Activated CD4-positive, alpha-beta memory T cell treated with anti-CD3 and anti-CD28 coated beads for 36 hours (primary cell): ENCODE measurements at places on chromosomes 6 and 20.

DNA sequence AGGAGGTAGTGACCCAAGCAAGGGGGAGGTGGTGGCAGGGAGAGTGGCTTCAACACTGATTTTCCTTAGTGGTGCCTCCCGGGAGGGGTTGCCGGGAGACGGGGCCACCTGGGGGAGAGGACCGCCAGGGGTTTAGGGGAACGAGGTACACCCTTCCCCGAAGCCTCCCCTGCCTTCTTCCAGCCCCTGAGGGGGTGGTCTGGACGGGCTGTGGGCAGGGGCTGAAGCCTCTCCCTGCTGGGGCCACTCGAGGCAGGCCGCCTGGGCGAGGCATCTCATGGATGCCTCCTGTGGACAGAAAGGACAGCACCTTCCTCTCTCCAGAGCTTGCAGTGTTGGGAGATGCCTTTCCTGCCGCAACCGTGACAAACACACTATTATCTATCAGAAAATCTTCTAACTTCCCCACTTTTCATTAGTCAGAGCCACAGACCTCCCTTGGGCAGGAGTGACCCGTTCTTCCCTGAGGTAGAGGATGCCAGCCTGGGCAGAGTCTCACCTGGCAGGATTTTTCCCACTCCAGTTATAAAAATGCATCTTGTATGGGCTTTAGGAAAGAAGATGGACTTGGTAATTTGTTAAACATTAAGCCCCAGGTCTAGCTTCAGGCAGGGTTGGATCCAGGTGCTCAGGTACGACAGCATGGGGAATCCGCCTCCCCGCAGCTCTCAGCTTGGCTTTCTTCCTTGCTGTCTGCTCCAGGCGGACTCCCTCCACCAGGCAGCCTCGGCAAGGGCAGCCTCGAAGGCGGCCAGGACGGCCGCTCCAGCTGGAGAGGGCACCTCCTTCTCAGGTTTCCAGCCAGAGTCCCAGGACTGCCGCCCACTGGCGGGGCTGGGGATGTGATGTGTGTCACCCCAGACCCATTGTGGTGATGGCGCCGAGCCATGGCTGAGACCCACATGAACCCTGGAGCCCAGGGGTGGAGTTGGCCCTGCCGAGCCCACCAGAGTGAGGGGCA is 11.0 kb downstream of the HRH3 start:
- H3K4me1 ChIP-seq, result no peaks in the 10 kb centered on the region
- no peak overlapping the region for H3K27ac ChIP-seq
- DNase-seq, result no peak

DNA sequence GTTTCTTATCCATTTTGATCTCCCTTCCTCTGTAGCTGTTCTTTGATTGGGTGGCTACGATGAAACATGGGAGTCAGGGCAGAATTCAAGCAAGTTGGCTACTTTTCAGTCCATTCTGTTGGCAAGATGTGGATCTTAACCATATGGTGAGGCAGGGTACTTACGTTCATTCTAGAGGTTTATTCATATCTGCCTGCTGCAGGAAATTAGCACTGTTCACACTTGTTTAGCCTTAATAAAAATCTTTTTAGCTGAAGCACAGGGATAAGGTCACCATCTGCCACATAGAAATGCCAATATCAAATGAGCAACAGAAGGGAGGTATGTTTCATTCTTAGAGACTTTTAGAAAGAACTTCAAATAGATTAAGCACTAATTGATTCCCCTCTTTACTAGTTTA is 83.9 kb downstream of the GRIK2 start:
- H3K4me3 ChIP-seq, result no peak overlapping the region
- no peaks in the 10 kb centered on the region for H3K4me1 ChIP-seq
- H3K27ac ChIP-seq, result no peak overlapping the region

DNA sequence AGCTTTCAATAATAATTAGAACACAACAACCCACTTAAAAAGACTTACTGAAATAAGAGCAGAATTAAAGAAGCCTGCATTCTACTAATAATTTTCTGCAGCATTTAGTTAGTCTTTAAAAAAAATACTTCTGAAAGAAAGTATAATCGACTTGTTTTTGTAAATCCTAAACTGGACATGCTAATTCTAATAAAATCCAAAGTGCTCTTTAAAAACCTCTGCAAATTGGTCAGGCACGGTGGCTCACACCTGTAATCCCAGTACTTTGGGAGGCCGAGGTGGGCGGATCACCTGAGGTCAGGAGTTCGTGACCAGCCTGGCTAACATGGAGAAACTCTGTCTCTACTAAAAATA is 57.5 kb upstream of the ARMH2 start:
- DNase-seq, result no peak
- H3K27me3 ChIP-seq, result no peaks in the 10 kb centered on the region
- H3K4me1 ChIP-seq, result peaks cover 62% of the 10 kb centered on the region
- H3K4me3 ChIP-seq, result peak overlapping the region; percentile 25
- H3K36me3 ChIP-seq, result peaks cover 57% of the 10 kb centered on the region

GRCh38 chr6:165663377-165663735 is 315 bp upstream of the PDE10A start:
- H3K4me1 ChIP-seq, result no peaks in the 10 kb centered on the region
- H3K4me3 ChIP-seq, result no peak overlapping the region
- H3K27me3 ChIP-seq, result peaks cover 39% of the 10 kb centered on the region
- no peak overlapping the region for H3K27ac ChIP-seq
- no peak for DNase-seq

- H3K4me1 ChIP-seq, result peaks cover 65% of the 10 kb centered on the region
- H3K27me3 ChIP-seq, result no peaks in the 10 kb centered on the region
- H3K4me3 ChIP-seq, result no peak overlapping the region
- H3K36me3 ChIP-seq, result peaks cover 8% of the 10 kb centered on the region
Measured at GRCh38 chr20:5145365-5146098, 18.7 kb downstream of the CDS2 start.

GRCh38 chr6:31680226-31681134 is at the start of gene LY6G5C:
Gene LY6G5C, minus strand, starts transcription at chr6:31681067. Its CDS starts 694 bp downstream, at chr6:31680373.
- peak within 1 kb of the TSS; percentile 44 for H3K27ac ChIP-seq
- H3K27me3 ChIP-seq, result no peaks in the 10 kb centered on the region
- H3K4me3 ChIP-seq, result peak within 1 kb of the TSS; percentile 76
- peaks cover 15% of the 10 kb centered on the region for H3K4me1 ChIP-seq

- H3K27me3 ChIP-seq, result peaks cover 18% of the 10 kb centered on the region
- no peak within 1 kb of the TSS for H3K27ac ChIP-seq
- H3K4me3 ChIP-seq, result no peak within 1 kb of the TSS
- H3K4me1 ChIP-seq, result peaks cover 26% of the 10 kb centered on the region
- no peaks in the 10 kb centered on the region for H3K36me3 ChIP-seq
Measured at GRCh38 chr6:28525496-28526039, at the start of gene GPX5. Gene GPX5, plus strand, starts transcription at chr6:28525881. Its CDS starts 133 bp downstream, at chr6:28526014.

DNA sequence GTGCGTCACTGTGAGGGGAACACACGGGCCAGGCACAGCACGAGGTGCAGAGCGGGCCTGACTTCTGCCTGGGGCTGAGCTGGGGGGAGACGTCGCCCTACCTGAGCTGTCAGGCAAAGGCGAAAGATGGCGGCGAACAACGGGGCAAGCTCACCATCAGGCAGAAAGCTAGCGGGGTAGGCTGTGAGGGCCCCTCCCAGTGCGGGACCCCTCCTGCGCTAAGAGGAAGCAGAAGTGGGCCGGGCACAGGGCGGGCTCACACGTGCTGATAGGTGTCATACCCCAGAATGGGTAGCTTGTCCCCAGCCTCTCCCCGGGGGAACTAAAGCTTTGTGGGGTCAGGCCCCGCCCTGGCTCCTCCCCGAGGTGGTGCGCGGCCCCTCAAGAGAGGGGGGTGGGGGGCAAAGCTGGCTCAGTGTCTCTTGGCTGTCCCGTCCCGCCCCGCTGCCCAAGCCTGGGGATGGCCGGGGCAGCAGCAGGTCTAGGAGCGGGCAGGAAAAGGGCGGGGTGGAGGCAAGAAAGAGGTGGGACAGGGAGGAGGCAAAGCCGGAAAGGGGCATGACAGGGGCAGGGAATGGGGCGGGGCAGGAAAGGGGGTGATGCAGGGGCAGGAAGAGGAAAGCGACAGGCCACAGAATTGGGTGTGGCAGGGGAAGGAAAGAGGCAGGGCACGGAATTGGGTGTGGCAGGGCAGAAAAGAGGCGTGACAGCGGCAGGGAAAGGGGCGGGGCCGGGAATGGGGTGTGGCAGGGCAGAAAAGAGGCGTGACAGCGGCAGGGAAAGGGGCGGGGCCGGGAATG is 14.7 kb downstream of the UCKL1 start:
- peaks cover 11% of the 10 kb centered on the region for H3K36me3 ChIP-seq
- DNase-seq, result peak; percentile 85
- H3K4me3 ChIP-seq, result no peak overlapping the region
- H3K27ac ChIP-seq, result peak overlapping the region; percentile 49
- H3K27me3 ChIP-seq, result no peaks in the 10 kb centered on the region
- H3K4me1 ChIP-seq, result peaks cover 5% of the 10 kb centered on the region
